CD4-positive, alpha-beta T cell treated with Interleukin-4 for 4 hours (primary cell): ENCODE measurements at places on chromosomes 11 and 22.

GRCh38 chr11:114566276-114566675, 6.6 kb upstream of the NXPE1 start:
- DNase-seq = no peak

GRCh38 chr11:57619331-57619730, 21.8 kb downstream of the SERPING1 start:
- DNase-seq = no peak

DNA sequence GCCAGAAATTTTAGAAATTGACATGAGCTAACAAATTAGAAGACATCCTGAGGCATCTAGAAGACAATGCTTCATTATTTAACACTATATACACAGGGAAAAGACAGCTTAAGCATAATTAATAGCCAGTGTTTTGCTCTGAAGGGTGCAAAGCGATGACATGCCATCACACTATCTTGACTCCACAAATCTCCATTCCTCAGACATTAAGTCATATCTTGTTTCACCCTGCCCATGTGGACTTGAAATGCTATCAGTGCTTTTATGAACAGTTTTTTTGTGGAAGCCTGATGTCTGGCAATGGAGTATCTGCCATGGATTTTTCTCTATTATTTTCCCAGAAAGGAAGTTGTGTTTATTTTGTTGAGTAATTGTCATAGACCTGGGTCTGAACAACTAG, 2.3 kb downstream of the CARD18 start:
- no peak for DNase-seq

DNA sequence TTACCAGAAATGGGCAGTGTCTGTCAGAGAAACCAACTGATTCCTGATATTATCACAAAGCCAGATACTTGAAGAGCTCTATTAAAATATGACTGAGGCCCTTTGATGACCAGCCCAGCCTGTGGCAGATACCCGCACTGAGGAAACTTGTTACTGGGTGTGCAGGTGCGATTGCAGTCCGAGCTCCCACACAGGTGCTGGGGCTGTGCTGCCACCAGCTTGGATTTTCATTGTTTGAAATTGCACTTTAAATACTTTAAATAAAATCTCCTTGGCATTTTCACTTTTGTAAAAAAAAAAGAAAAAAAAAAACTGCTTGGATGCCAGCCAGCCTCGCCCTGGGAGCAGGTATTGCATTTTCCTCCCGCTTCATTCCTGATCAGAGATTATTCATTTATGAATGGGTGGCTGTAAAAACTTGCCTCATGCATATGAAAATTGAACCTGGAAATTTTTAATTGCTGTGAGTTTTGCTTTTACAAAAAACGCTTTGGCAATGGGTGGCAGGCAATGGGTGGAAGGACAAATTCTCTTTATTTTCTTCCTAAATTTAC, 21.2 kb downstream of the EHF start:
- DNase-seq = no peak

GRCh38 chr11:35262056-35262455, 123.1 kb downstream of the CD44 start:
- no peak for DNase-seq

- DNase-seq = no peak
These were observed 449.4 kb downstream of the NTM start for GRCh38 chr11:131819865-131820264.

DNA sequence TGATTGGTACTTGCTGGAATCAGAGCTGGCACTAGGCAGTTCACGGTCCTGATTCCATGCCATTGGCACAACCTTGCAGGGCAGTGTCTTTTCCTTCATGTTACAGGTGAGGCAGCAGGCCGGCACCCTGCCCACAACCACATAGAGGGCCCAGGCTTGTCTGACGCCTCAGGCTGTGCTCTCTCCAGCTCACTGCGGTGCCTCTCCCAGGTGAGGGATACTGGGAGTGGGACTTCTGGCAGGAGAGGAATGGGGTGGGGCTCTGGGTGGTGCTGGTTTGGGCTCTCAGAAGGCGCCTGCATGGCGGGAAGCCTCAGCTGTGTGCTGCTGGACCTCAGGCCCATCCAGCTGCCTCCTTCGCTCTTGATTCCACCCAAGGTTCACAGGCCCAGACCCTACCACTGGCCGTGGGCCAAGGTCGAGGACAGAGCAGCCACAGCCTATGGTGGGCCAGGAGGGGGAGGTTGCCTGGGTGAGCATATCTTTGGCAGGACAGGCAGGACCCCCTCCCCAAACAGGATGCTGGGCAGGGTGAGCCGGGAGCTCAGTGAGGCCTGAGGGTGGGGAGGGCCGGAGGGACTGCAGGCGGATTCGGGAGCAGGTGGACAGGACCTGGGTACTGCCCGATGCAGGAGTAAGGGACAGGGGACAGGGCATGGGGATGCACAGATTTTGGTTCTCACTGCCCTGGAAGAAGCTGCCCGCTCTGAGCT, 7.0 kb upstream of the MPPED1 start:
- no peak for DNase-seq

DNA sequence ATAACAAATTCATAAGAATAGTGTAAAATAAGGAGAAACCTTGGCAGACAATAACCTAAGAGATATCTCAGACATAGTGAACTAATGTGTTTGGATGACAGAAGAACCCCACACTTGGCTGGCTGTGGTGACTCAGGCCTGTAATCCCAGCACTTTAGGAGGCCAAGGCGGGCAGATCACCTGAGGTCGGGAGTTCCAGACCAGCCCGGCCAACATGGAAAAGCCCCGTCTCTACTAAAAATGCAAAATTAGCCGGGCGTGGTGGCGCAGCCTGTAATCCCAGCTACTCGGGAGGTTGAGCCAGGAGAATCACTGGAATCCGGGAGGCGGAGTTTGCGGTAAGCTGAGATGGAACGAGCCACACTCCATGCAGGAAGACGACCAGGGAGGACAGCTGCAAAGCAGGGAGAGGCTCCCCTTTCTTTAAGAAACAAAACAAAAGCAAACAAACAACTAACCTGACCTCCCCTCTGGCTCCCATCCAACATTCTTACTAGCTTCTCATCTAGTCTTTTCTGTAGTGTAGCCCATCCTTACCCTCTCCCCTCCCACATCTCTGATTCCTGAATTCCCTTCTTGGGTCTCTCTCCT, 84.2 kb downstream of the ZNF280B start:
- DNase-seq = no peak

DNA sequence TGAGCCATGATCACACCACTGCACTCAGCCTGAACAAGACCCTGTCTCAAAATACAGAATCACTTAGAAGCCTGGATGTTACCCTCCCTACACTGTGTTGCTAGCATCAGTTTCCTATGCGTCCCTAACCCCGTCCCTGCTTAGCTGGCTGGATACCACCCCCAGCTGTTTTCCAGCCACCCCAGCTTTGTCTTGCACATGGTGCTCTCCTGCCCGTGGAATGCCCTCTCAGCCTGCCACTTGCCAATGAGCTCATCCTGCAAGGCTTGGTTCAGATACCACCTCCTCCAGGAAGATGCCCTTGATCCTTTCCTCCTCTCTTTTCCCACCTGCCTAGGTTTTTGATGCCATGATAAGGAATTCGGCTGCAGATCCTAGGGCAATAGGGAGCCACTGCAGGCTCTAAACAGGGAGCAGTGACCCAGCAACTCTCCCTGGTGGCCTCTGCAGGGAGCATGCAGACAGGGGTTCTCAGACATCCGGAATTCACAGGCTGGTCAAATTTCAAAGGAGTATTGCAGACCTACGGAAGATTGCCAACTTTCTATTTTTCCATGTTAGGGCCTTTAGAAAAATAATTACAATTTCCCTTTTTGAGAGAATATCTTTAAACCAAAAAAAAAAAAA, 52.7 kb upstream of the WNT7B start:
- DNase-seq = no peak

- no peak for DNase-seq
These were observed 55.6 kb downstream of the OR4C45 start for GRCh38 chr11:50088231-50088630.

DNA sequence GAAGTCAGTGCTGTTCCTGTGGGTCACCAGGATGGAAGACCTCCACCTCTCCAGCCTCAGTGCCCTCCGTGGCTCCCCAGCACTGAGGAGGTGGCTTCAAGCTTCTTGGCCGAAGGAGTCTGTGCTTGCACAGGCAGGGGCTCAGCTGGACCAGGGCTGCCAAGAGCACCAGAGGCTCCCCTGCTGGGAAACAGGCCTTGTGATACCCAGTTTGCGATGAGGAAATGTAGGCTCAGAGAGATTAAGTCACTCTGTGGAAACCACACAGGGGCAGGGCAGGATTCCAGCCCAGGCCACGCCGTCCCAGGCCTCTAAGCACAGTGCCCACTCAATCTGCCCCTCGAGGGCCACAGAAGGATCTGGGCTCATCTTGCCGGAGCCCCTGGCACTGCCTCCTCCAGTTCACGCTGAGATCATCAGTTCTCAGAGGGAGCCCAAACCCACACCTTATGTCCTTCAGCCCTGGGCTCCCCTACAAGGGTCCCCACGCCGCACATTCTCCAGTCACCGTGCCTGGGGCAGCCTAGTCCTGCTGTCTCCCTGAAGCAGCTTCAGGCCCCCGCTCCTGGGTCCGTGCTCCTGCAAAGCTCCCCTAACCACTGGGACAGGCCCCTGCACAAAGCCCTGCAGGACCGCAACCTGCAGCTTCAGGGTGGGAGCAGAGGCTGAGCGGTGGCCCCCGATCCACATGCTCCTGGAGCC, 21.6 kb downstream of the ANO1 start:
- DNase-seq = no peak
